ENCODE measurements at places on chromosomes 1 and 21.

DNA sequence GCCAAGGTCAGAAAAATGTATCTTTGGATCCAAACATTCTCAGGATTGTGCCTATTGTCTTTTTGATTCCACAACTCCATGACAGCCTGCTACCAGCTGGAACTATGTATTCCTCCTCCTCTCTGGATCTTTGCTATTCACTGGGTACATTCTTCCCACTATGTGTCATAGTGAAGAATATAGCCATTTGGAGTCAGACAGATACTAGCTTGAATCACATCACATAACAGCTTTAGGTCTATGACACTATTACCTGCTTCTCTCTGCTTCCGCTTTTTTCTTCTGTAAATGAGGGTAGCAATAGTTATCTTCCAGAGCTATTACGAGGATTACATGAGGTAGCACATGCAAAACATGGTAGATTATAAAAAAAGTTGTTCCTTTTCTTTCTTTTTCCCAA lies 5.4 kb upstream of the EXO1 start:
- DNase-seq: no peak

- no peak for DNase-seq
Observed at GRCh38 chr1:240739754-240740153, 127.8 kb upstream of the GREM2 start.

DNA sequence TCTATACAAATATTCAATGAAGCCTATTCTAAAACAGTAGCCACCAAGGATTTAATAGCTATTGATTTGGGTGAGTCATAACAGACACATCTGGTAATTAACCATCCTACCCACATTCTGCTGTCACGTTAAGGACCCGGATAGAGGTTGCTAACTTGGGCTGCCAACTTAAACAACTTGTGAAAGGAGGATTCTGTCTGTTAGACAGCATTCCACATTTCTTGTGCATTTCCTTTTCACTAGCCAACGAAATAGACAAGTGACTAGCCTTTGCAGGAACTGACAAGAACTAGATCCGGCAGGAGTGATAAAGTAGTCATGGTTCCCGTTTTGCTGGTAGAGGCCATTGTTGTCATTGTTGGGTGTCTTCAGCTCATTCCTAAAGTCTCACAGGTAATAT lies 9.5 kb downstream of the DSCAM start:
- no peak for DNase-seq

- no peak for DNase-seq
Observed at GRCh38 chr1:98344731-98345130, 316.8 kb upstream of the SNX7 start.

- DNase-seq: no peak
Observed at GRCh38 chr1:235106457-235106856, 22.2 kb downstream of the TOMM20 start.

GRCh38 chr1:40739455-40740008 lies 44.1 kb upstream of the KCNQ4 start:
- no peak for DNase-seq

GRCh38 chr1:236998546-236998945 lies 5.7 kb downstream of the MT1HL1 start:
- no peak for DNase-seq

DNA sequence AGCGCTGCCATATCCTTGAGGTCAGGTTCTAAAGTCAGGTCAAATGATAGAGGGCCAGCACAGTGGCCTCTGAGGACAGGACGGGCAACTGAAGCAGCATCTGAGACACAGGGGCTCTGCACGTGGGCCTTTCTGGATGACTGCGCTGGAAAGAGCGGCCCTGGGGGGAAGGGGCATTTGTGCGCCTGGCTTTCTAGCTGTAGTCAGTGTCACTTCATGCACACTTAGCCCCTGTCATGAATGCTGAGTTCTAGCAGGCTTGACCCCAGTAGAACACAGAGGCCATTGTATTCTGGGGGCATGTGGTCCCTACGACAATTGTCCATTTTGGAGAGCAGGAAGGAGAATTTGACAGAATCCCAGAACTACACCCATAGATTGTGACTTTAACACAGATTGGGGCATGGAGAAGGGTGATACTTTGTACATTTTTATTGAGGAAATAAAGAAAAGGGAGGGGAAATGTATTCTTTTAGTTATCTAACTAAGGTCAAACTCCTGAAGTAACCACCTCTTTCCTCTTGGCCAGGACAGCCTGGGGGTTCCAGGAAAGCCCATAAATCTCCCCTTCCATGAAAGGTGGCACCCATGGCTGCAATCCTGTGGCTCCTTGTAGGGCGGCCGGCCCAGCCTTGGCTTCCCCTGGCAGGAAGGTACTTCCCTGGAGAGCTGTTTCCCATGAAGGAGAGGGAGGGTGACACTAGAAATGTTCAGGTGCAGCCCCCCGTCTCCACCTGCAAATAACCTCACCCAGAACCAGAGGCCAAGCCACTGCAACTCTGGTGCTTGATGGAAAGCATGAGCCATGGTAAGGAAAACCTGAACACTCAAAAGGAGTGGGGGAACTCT lies 34.4 kb downstream of the NTPCR start:
- no peak for DNase-seq

DNA sequence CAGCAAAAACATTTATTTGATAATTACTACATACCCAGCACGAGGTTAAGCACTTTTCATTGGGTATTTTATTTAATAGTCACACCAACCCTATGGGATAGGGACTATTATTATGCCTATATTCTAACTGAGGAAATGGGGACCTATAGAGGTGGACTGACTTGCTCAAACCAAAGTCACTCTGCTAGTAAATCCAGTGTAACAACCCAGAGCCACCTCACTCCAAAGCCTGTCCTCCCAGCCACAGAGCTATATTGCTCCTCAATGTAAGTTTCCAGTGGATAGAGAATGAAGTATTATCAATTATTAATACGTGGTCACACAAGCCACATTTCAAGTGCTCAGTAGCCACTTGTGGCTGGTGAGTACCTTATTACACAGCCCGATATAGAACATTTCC lies 97.5 kb downstream of the RGS2 start:
- no peak for DNase-seq

- DNase-seq: peak; percentile 61
Observed at GRCh38 chr1:156146020-156146768, 7.2 kb upstream of the SEMA4A start.

GRCh38 chr1:56780128-56780750 lies 39.0 kb downstream of the FYB2 start:
- no peak for DNase-seq

GRCh38 chr1:213744780-213745179 lies 243.0 kb upstream of the PROX1 start:
- DNase-seq: no peak

DNA sequence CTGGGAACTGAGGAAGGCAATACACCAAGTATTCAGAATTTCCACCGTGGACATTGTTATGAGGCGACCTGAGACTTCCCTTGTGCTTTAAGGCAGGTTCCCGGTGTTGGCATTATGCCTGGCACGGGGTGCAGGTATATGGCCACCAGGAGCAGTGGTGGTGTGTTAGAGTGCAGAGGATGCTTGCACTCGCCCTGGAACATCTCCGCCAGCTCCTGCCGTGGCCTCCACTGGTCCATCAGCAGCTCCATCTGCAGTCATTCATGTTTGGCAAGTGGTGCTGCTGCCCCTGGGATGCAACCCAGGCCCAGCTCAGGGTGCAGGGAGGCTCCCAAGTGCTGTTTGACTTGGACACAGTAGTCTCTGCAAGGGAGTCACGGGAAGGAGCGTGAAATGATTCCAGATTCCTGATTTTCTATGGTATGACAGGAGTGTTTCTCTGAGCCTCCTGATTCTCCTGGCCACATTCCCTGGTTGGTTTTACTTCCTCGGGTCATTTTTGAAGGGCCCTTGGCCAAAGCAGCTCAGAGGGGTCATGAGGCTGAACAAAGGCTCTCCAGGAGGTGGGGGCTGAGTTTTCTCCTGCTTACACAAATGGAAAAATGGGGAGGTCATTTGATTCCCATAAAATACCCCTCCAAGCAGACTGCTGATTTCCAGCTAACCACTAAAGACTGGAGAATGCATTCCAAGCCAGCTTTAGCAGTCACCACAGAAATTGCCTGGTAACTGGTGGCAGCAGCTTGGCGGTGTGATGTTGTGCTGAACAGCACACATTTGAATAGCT lies 60.4 kb upstream of the PSEN2 start:
- no peak for DNase-seq

DNA sequence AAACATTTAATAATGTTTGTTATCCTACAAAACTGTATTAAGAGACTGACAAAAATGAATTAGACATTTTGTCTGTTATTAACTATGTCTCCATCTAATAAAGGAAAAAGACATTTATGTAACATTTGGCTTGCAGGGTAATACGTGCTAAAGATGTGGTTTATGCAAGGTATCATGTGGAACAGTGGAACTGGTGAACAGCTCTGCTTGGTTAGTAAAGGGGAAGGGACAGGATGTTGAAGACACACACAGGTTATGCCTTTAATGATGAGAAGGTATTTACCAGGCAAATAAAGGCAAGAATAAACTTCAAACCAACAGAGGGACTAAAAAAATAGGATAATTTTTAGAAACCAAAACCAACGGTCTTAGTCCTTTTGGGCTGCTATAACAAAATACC lies 93.1 kb downstream of the UCHL5 start:
- no peak for DNase-seq

DNA sequence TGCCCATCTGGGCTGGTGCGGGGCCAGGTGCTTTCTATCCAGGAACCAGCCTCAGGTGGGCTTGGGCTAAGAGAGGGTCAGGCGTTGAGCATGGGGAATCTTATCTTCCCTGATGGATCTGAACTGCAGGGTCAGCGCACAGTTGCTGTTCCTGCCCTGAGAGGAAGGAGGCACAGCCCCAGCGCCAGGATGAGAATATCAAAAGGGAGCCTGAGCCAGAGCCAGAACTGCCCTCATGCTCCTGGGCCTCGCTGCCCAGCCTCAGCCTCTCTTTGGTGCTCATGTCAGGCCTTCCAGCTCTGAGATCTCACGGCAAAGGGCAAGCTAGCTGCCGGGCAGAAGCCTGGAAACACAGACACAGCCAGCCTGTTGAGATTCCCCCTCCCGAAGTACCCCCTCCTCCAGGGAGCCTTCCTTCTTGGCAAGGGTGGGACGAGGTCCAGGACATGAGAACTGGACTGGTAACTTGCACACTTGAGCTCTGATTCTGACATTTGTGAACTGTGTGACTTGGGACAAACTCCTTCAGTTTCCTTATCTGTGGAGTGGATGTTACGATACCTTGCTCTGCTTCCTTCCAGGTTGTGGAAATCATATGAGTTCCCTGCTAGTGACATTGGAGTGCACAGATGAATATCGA lies 1.2 kb upstream of the LAD1 start:
- no peak for DNase-seq

DNA sequence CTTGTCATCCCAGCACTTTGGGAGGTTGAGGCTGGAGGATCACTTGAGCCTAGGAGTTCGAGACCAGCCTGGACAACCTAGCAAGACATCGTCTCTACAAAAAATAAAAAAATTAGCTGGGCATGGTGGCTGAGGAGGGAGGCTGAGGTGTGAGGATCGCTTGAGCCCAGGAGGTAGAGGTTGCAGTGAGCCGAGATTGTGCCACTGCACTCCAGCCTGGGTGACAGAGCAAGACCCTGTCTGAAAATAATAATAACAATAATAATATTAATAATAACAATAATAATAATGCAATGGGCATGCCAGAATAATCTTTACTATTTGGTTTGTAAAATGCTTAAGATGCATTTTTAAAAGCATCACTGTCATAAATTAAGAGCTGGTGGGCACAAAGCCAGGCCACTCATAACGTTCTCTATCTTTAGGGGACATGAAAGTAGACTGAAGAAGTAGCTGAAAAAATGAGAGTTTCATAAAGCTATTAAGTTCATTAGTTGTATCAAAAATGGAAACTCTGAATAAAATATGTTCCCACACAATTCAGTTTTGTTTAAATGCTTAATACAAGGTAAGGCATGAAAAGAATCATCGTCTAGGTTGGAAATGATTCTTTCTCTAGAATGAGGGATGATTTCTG lies 51.6 kb upstream of the ITPKB start:
- no peak for DNase-seq

DNA sequence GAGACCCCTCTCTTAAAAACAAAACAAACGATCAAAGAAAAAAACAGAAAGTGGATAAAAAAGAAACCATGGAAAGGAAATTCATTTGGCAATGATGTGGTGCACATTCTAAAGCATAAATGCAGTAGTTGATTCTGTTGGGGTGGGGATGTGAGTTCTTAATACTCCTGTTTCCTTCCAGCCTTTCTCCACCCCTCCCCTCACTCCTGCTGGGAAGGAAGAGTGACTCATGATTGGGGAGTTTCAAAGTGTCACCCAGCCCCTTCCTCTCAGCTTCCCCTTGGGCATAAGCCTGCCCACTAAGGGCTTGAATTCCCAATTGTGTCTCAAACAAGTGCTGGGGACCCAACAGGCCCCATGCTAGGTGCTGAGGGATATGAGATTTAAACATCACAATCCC lies 6.7 kb upstream of the PINK1 start:
- DNase-seq: no peak

- DNase-seq: no peak
Observed at GRCh38 chr1:224235813-224236493, 52.9 kb downstream of the DEGS1 start.

DNA sequence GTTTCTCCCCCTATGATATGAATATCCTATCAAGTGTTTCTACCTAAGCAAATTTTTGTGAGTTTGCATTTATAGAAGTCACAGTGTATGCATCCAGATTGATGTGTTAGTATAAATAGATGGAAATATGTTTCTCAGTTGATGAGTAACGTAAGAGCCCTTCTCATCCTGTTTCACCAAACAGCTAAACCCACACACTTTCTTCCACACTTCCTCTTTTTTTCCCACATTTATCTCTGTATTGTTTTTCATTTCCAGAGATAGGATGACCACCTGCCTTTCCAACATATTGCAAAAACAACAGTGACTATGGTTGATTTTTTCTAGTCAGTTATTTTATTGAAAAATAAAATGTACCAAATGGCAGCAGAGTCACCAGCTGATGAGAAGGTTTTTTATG lies 490.1 kb downstream of the NEGR1 start:
- DNase-seq: no peak

DNA sequence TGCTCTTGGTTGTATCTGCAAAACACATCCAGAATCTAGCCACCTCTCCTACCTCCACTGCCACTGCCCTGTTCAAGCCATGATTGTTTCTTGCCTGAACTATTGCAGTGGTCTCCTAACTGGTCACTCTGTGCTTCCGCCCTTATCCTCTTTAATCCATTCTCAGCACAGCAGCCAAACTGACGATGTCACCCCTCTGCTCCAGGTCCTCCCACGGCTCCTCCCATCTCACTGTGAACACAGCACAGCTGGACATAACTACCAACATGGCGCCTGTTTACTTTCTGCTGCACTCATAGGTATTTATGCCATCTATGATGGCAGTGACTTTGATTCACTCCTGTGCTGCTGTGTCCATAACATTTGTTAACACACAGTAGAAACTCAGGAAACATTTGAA lies 406.7 kb downstream of the DISC1 start:
- no peak for DNase-seq

- no peak for DNase-seq
Observed at GRCh38 chr21:31258073-31258472, 86.0 kb downstream of the TIAM1 start.

- no peak for DNase-seq
Observed at GRCh38 chr1:74471470-74471869, 40.9 kb downstream of the LRRC53 start.

DNA sequence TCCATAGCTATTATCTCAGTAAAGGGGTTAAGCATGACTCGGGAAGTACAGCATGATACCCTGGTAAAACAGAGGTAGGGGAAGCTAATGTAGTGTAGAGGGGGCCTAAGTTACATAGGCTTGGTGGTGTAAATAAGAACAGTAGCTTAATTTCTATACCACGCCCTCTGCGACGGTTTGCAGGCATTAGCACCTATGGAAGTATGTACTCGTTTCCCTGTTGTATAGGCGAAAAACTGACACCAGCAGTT lies 470 bp upstream of the NAXE start:
- DNase-seq: no peak

- DNase-seq: no peak
Observed at GRCh38 chr1:203282720-203283542, 22.4 kb upstream of the BTG2 start.

Data from CD4-positive, alpha-beta memory T cell (primary cell).